ENCODE measurements at places on chromosomes 7 and 10.

GRCh38 chr10:123583639-123584418 lies 82.3 kb upstream of the GPR26 start:
- DNase-seq: peak; percentile 73

- no peak for DNase-seq
Measured at GRCh38 chr10:21699575-21699974, 165.5 kb downstream of the MLLT10 start.

DNA sequence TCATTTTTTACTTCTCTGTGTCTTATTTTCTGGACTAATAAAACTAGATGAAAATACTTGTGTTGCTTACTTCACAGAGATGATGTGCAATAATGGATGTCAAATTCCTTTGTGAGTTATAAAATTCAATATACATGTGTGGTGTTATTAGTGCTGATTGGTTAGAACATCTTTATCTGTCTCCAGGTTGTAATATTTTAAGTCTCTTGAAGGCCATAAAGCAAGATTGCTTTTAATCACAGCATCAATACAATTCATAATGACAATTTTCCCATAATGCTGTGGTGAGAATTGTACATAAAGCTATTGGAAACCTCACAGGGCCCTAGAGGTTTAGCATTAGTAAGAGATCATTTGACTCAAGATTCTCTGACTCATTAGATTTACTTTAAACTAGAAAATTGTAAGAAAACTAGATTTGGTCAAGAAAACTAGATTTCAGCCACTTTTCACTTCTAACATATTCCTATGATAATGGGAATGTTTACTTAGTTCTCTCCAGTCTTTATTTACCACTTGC lies 963.7 kb downstream of the REEP3 start:
- DNase-seq: no peak

- DNase-seq: no peak
Measured at GRCh38 chr10:52541006-52541473, 227.0 kb downstream of the DKK1 start.

DNA sequence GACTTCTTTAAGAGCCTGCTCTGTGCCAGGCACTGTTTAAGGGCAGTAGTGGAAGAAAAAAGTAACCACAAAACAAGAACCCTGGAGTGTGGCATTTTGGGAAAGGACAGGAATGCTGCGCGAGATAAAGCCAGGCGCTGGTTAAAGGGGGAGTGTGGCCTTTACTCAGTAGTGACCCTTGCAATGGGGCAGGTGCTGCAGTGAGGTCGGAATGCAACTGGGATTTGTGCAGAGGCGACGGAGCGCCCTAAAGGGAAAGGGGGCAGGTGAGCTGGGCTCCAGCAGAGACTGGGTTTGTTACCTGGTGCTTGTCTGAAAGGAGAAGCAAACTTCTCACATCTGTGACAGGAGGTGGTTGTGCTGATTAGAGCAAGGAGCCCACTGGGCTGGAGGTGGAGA lies 263.6 kb downstream of the ACTR3B start:
- no peak for DNase-seq

DNA sequence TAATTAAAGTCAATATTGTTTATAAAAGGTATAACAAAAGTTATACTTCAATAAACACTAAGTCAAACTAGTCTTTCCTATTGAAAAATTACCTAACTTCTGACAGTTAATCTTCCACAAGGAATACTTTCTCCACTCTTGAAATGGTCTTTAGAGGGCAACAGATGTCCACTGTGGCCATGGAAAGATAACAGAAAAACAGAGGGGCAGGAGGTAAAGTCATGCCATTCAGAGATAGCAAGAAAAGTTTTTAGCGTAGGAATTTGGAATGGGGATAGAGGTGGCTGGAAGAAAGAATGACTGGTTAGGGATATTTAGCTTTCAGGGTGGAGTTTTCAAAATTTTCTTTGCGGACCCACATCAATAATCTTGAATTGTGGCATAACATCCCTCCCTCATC lies 34.7 kb downstream of the HYCC1 start:
- DNase-seq: no peak

GRCh38 chr10:127736222-127736914 lies 617 bp upstream of the FOXI2 start:
- no peak for DNase-seq

DNA sequence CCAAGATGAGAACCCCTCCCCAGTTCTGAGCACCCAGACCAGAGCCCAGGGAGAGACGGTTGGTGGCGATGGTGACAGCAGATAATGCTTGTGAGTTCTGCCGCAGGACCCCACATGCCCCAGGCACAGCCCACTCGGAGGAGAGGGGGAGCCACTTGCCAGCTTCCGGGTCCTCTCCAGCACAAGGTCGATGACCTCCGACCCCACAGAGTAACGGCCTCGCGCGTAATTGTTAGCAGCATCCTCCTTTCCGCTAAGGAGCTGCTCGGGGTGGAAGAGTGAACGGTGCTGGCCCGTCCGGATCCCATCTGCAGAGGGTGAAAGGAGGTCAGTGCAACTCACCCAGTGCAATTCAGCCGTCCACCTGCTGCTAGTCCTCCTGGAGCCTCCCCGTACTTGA lies 9.5 kb downstream of the TUBAL3 start:
- DNase-seq: no peak

- DNase-seq: peak; percentile 70
Measured at GRCh38 chr7:37247861-37248260, 200.8 kb downstream of the ELMO1 start.

DNA sequence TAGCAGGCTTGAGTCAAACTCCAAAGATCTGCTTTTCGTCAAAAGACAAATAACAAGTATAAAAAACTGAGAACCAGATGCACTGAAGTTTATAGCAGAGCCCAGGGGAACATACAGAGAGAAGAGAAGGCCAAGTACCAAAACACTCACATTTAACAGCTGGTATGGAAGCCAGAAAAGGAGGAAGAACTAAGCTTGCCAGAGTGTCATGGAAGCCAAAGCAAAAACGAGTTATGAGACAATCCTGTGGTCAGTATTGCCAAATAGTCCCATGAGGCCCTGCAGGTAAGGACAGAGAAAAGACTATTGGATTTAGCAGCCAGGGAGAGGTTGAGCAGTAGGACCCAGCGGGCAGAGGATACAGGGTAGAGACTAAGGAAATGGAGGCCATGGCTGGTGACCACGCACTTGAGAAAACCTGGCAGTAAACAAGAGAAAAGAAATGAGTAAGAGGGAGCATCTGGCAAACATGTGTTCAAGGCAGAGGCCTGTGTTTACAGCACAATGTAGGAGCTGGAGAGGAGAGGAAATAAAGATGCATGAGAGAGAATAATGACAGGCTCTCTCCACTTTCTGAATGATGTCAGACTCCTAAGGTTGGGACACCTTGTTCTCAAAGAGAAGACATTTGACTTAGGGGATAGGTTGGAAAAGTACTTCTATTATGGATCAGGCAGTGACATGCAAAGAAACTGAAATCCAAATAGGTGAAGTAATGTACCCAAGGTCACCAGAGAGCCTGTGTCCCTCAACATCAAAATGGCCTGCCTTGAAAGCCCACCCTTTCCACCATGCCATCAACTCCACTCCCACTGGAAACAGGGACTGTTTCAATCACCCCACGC lies 9.1 kb downstream of the CREB3L2 start:
- no peak for DNase-seq

DNA sequence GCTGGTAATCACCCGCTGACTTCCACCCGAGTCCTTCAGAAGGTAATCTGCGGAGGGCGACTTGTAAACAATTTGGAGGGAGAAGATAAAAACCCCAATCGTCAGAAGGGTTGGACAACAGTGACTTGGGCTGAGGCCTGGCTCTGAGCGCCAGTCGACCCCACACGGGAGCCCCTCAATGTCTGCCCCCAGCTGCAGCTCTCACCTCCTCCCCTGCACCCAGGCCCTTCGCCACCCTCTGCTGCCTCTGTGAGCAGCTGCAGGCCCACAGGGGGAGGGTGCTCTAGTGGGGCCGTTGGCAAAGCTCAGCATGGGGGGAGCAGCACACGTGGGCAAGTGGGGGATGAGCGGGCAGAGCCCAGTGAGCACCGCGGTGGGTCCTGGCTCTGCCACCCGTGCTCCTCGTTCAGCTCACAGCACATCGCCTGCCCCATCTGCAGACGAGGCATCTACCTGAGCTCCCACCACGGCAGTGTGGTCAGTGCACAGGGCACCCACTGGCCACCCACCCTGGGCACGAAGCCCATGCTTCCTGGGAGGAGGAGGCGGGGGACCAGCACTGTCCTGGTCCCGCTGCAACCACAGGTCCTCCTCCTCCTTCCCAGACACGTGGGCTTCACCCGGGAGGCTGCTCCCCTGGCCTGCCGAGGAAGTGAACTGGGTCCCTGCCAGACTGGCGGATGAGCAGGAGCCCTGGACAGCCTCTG lies 280.5 kb downstream of the ELFN1 start:
- DNase-seq: no peak

DNA sequence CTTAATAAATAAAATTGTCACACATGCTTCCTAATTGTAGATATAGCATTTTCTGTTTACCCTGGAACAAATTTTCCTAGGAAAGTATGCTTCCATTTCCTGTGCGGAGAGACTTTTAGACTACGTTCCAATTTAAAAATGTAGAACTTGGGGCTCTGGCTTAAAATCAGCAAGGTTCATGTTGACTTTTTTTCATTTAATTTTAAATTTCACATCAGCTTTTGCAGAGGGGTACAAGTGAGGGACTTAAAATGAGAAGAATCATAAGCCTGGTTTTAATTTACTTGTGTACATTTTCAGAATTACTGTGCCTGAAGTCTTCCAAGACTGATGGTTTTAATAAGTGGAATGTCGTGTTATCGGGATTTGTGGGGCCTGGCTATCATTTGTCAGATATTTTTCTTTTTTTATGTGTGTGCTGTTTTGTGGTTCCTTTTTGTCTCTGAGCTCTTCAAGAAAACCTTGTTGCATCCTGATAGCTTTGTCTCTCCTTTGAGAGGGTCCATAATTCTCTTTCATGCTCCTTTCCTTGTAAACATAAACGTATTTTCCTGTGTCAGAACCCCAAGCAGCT lies 8.8 kb upstream of the ATRNL1 start:
- no peak for DNase-seq

GRCh38 chr10:35565602-35566081 lies 39.5 kb upstream of the GJD4 start:
- no peak for DNase-seq

DNA sequence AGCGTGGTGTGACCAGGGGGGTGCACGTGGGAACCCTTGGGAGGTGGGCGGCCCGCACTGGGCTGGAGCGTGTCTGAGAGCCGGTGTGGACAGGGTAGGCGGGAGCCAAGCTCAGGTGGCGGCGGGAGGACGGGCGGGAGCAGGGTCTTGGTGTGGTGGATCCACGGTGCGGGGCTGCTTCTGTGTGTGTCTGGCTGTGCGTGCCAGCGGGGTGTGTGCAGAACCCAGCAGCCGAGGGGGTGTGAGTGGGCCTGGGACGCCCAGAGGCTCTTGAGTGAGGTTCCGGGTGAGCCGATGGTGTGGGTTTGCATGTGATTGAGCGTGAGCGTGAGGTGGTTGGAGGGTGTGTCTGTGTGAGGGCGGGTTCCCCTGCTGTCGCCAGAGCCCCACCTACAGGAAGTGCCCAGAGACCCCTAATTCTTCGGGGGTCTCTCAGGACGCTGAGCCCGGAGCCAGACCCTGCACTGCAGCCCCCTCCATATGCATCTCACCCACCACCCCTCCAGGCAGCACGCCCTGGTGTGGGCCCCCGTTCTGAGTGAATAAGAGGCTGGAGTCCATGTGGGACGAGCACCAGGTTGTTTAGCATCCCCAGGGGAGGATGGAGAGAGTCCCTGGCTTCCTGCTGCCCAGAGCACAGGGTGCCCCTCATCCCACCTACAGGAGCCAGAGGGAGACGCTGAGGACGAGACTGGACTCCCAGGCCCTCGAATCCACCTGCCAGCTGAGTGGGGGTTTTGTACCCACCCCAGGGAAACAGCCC lies 78.2 kb downstream of the ELFN1 start:
- DNase-seq: no peak

DNA sequence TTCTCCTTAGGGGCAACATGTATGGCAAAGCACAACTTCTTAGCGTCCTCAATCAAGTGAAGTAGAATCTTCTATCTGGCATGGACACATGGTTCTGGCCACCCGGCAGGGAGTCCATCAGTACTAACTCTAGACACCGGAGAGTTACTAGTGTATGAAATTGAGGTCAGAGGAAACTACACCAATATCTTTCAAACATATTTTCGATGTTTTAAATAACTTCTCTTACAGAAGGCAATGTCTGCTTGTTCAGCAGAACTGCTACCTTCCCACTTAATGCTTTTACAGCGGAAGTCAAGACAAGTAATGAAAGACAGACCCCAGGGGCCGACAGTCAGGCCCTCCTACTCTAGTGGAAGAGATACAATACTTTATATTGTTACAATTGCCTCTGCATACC lies 89.9 kb downstream of the RNF216 start:
- DNase-seq: no peak

- DNase-seq: no peak
Measured at GRCh38 chr7:22143491-22143890, 197.8 kb upstream of the CDCA7L start.

- DNase-seq: no peak
Measured at GRCh38 chr10:124748953-124749645, 4.9 kb upstream of the FAM53B start.

GRCh38 chr10:132062116-132062515 lies 3.6 kb upstream of the JAKMIP3 start:
- no peak for DNase-seq

GRCh38 chr10:62708569-62708968 lies 96.0 kb upstream of the ADO start:
- no peak for DNase-seq

GRCh38 chr7:75980430-75981202 lies 13.8 kb downstream of the TMEM120A start:
- DNase-seq: no peak

DNA sequence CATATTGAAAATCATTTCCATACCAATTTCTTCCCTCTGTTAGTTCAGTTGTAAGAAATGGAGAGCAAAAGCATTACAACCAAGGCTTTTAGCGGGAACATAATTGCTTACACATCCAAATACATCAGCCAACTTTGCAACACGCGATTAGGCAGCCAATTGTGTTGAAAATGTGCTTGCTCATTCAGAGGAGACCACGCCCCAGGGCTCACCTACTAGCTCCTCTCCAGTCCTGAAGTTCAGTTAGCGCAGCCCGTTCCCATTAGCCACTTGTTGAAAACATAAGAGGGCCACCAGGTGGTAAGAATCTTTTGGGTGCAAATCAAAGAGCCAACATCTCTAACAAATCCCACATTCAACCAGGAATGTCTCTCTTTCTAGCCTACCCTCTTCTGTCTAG lies 213.2 kb upstream of the MDFIC start:
- DNase-seq: no peak

DNA sequence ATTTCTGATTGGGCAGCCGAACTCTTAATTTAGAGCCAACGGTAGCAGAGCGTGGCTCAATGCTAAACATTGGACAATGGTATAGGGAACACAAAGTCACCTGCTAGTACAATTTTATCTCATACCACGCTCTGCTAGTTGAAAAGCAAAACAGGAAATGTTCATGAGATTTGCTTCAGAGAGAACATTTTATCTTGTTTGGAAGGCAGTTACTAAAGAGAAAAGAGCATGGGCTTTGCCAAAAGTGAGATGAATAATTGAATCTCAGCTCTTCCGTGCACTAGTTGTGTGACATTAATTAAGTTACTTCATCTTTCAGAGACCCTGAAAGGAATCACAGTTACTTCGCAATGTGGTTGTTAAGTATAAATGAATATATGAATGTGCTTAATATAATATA lies 161.5 kb upstream of the FAM13C start:
- no peak for DNase-seq

All from iPS DF 19.7 (cell line).